ENCODE measurements at places on chromosomes 16 and 17.

DNA sequence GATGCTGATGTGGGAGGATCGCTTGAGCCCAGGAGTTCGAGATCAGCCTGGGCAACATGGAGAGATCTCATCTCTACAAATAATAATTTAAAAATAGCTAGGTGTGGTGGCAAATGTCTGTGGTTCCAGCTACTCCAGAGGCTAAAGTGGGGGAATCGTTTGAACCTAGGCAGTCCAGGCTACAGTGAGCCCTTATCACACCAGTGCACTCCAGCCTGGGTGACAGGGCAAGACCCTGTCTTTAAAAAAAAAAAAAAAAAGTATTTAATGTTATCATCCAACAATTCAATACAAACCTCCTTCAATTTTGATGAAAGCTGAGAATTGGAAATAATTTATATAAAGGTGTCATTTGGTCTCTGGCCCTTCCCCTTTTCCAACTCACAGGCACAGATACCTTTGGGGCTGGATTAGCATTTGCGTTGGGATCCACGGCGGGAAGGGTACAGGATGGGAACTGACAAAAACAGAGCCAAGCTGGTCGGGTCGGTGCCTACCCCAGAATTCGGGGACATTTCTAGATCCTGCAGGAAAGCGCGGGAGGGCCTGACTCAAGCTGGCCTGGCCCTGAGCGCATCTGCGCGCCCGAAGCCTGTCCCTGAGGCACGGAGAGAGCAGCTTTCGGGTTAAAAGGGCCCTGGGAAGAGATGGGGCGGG is 860 bp upstream of the DCAF7 start:
- DNase-seq: no peak

- no peak for DNase-seq
Measured at GRCh38 chr16:15599303-15600070, 43.5 kb downstream of the MARF1 start.

GRCh38 chr16:55746081-55746480 is 86.8 kb downstream of the CES1 start:
- no peak for DNase-seq

DNA sequence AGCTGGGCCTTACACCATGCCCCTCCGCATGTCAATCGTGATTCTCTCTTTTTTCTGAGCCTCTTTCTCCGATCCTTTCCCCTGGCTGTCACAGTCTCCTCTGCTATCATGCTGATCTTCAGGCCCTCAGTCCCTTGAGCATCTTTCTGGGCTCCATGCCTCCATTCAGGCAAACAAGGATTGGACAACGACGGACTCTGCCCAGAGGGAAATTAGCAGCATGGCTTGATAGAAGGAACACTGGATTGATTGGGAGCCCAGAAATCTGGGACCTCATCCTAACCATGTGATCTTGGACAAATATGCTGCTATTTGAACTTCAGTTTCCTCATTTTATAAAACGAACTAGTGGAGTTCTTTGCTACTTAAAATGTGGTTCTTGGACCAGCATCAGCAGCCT is 19.6 kb upstream of the PHF12 start:
- no peak for DNase-seq

DNA sequence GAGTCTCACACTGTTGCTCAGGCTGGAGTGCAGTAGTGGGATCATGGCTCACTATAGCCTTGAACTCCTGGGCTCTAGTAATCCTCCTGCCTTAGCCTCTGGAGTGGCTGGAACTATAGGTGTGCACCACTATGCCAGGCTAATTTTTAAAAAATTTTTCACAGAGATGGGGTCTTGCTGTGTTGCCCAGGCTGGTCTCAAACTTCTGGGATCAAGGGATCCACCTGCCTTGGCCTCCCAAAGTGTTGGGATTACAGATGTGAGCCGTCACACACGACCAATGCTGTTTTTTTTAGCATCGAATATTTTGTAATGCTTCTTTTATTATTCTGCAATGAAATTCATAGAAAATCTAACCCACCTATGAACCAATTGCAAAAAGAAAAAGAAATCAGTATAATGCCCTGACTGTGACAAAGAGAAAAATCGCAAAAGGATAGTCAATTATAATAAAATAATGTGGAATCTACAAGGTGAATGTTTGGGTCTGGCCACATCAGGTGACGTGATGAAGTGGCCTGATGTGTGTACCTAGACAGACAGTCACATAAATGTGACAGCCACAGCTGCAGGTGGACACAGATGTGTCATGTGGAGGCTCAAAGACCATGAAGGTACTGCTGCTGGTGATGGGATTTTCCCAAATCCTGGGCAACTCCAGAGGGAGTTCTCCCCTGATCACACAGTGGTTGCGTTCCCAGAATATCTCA is 33.6 kb upstream of the ZCCHC14 start:
- DNase-seq: no peak

DNA sequence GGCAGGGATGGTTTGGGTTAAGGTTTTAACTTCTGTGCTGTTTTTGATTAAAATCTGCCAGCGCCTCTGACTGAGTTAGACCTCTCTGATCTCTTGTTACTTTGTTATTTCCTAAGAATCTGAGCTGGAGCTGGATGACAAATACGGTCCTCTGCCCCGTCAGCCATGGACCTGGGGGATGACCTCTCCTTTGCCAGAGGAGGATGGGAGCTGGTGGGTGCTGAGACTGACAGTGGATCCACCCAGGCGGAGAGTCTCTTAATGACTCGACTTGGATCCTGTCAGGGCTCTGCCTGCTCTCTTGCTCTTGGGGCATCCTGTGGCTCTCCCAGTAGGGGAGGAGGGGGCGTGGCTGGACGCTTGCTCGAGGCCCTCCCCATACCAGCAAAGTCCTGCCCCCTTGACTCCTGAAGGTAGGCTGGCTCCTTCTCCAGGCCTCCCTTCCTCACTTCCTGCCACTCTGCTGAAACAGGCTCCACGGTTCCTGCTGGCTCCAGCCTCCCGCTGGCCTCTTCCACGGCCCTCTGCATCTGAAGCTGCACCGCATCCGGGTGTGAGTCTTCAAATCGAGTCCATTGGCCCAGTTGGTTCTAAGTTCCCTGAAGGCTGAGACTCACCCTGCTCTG is 24.8 kb upstream of the MAP3K14 start:
- no peak for DNase-seq

DNA sequence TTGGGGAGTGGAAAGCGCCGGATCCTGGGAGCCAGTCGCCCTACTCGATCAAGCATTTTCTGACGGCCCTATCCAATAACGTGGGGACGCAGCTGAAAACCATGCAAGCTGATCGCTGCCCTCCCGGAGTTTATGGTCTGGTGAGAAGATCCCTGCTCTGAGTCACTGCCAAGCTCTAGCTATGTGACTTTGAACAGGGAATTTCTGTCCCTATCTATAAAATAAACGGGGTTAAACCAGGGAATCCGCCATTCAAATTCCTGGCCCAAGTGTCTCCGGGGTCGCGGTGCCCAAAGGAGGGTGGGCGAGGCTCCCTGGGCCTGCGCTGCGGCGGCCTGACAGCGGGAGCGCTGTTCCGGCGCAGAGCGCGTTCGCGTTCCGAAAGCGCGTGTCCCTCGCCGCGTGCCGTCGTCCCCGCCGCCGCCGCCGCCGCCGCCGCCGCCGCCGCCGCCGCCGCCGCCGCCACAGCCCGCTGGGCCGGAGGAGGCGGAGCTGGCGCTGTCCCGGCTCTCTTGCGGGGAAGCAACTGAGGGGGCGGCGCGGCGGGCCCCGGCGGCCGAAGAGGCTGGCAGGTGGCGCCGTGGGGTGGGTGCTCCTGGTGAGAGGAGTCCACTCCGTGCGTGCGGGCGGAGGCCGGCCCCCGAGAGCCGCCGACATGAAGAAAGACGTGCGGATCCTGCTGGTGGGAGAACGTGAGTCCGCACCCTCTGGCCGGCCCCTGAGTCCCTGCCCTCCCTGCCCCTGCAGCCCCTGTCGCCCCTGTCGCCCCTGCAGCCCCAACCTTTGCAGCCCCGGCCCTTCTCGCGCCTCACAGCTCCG is at the start of gene RHOT1:
RHOT1 (plus strand) TSS at position 465 of the 819 bp plus-strand sequence; CDS start at position 656, 191 bp downstream.
- peak; percentile 57 for DNase-seq

DNA sequence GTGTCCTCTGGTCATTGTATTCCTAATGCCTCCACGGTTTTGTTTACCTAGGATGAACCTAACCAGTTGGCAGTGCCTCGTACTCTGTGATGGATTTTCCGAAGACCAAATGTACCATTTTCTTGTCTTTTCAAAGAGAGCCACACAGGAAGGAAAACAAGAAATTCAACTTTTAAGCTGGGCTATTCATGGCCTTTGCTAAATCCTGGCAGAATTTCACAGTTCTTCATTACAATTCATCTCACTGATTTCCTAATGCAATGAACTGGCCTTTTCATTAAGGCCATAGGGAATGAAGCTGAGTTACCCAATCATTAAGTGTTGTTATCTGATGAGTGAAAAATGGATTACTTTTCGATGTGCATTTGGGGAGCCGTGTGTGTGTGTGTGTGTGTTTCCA is 7.9 kb upstream of the KCNJ16 start:
- no peak for DNase-seq

DNA sequence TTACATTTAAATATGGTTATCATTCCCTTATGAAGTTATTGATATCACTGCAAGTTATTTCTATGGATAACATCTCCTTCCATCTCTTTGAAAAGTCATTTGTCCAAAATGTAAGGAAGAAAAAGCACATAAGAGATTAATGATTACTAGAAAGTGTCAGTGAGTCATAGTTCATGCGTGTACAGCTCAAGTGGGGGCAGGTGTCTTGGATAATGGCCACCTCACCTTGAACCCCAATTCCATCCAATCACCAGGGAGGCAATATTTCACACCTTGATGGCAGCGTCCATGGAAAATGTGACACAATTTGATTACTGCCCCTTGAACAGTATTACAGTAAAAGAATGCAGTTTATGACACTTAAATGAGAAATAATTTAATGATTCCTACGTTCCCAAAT is 358.3 kb upstream of the SOX9 start:
- DNase-seq: no peak

DNA sequence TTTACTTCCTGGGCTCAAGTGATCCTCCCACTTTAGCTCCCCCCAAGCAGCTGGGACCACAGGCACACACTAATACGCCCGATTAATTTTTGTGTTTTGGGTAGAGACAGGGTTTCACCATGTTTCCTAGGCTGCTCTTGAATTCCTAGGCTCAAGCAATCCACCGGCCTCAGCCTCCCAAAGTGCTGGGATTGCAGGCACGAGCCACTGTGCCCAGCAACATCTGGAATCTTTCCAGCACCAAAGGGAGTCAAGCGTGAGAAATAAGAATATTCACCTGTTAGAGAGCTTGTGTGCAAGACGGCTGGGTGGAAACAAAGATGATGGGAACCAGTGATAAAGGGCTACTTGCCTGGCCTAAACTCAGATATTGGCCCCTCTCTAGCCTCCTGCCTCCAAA is 14.2 kb upstream of the ALOX12B start:
- DNase-seq: no peak

DNA sequence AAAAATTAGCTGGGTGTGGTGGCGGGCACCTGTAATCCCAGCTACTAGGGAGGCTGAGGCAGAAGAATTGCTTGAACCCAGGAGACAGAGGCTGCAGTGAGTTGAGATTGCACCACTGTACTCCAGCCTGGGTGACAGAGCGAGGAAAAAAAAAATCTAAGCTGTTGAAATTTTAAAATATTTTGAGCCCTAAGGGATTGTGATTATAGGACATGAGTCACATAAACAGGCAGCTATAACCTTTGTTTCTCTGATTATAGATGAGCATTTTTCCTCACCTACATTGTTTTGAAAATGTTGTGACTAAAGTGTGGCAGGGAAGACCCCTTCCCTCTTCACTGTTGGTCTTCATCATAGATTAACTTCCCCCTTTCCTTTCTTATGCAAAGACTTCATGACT is 135.5 kb downstream of the MGAT5B start:
- no peak for DNase-seq

DNA sequence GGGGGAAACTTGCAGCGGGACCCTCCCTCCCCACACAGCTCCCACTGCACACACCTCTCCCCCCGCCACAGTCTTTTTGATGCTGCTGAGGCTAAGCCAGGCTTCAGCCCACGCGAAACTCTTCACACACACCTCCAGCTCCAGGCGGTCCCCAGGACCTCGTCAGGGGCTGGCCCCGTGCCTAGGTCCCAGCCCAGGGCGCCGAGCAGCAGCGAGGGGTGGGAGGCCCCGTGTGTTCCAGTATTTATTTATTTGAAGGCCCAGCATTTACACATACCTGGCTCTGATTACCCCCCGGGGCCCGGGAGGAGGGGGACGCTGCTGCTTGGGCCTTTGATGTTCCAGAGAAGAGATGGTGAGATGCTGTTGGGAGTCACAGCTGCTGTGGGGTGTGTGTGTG is 44.9 kb upstream of the DLX4 start:
- DNase-seq: no peak

DNA sequence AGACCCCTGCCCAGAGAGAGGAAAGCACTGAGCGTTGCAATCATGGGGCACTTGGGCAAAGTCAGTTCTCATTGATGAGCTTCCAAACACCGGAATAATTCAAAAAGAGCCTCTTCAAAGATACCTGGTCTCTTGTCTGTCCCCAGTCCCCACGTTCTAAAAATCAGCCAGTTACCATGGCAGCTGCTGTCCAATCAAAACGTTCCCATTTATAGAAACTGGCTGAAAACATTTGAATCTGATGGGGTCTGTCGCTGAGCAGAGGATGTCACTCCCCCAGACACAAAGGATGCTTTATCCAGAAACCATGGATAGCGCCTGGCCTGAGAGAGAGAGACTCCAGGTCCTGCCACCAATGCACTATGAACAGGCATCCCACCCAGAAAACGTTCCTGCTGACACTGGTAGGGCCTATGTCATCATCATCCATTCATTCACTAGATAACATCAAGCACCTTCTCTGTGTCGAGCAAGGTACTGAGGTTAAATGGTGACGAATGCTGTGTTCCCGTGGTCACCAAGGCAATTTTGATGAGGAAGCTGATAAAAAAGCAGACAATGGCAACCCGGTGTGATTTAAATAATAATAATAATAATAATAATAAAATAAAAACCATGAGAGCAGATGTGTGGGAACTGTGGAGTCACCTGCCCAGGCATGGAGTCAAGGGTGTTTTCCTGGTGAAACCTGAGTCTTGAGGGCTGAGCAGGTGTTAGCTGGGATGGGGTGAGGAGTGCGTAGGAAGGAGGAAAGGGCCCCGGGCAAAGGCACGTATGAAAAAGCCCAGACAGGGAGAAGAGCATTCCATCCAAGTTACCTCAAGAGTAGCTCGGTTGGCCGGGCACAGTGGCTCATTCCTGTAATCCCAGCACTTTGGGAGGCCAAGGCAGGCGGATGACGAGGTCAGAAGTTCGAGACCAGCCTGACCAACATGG is 19.0 kb upstream of the CALB2 start:
- DNase-seq: no peak

DNA sequence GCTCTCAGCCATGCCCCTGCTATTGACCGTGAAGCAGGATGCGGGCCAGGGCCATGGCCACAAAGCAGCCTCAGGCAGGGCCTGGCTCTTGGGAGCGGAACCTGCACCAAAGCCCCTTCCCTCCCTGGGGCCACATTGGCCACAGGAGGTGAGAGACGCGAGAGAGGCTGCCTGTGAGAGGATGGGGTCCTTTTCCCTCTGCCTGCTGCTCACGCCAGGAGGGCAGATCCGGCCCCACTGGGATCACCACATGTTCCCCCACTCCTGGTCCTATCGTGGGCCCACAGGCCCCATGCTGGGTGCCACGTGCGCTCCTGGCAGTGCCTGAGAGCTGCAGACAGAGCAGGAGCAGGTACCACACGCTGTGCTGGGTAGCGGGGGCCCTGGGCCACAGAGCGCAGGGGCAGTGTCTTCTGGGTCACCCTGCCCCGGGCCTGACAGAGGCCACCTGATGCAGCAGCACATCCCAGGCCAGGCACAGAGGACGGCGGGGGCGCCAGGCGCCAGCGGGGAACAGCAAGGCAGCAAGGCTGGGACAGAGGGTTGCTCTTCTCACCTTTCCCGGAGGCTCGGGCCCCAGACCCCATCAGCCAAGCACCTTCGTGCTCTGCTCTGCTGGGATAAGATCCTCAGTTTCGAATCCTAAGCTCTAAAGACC is 9.2 kb upstream of the NUDT16L1 start:
- DNase-seq: no peak
